ENCODE measurements at places on chromosomes 3 and 15.

DNA sequence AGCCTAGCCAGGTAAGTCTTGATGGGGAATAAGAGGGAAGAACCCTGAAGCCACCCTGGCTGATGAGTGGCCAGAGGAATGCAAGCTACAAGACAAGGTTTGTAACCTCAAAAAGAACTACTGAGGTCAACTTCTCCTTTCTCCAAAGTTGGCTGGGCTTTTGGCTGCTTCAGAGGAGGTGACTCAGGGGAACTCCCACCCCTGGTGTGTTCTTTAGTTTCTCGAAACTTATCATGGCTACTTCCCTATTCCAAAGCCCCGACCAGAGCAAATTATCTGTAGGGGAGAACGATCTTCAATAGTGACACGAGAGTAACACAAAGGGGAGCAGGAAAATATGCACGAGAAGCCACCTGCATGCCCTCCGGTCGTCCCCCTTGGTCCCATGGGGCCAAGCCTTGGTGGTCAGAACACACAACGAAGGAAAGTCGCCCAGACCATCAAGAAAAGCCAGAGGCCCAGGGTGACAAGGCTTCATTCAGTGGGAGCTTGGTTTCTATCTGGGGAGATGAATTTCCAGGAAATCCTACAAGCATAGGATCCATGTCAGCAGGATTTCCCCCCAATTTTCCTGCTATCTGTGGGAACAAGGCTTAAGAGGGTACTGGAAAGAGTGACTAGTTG, 6.5 kb upstream of the BCL2A1 start:
- DNase-seq, result no peak

DNA sequence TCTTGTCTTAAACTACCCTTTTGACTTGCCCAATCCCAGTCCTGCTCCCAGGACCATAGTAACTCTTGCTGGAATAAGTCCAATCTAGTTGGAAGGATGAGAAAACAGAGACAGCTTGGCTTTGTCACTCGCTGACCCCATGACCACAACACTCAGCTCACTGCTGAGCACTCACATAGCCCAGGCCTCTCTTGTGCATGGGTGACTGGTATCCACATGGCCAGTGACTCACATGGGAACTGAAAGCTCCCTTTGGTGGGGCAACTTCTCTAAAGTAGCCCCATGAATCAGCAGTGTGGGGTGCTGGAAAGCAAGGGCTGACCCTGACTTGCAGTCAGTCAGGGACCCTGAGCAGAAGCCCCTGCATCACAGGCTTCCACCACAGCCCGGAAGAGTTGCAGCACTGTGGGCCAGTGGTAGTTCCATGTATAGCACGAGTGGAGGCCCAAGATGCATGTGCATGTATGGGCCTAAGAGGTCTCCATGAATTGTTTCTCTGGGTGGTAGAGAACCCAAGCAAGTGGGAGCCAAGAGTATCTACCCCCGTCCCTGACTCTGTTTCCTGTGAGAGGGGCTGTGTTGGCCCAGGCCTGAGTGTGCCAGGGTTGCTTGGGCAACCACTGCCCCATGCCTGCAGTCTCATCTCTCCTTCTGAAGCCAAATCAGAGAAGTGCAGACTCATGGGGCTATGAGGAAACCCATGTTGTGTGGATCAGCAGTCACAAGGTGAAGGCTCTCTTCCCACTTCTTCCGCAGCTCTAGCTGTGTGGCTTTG, 62.1 kb upstream of the XCR1 start:
- DNase-seq, result no peak

GRCh38 chr3:148604270-148605085, 93.2 kb upstream of the AGTR1 start:
- DNase-seq, result no peak

DNA sequence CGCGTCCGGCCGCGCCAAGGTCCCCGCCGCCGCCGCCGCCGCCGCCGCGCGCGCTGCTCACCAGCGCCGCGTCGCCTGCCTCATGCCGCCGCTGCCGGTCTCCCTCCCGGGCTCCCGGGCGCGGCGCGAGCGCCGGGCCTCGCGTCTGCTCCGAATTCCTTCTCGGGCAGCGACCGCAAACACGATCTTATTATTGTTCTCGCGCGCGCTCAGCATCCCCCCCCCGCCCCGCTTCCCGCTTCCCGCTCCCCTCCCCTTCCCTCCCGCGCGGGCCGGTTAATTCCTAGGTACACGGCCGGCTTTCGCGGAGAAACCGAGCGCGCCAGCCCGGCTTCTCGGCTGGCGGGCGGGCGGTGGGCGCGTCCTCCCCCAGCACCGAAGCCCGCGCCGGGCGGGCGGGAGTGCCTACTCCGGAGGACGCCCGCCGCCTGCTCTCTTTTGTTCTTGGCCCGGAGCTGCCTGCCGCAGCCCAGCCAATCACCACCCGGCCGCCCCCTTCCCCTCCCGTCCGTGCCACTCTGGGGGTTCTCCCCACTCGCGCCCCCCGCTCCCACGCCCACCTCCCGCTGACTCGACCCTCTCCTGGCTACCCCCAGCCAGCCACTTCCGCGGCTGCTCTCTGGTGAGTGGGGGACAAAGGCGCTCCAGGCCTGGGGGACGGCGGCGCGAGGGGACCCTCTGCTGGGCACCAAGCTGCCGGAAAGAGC, at the start of gene HDGFL3:
HDGFL3 (minus strand) TSS at position 164 of the 707 bp plus-strand sequence. CDS start 409 bp downstream, outside the sequence.
- peak; percentile 94 for DNase-seq

DNA sequence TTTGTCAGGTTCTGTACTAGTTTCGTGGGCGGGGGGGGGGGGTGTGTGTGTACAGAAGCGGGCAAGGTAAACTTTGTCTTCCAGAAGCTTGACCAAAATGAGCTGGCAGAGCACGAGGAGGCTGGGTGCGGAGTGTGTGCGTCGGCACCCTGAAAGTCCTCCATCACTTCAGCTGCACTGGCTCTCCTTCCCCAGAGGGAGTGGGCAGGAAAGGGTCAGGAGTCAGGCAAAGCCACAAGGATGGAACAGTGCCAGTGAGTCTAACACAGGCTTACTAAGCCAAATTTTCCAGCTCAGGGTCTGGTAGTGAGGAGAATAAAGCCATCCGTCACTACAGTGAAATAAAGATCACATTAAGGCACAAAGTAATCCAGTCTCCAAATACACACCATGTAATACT, 11.9 kb upstream of the SH3GL3 start:
- no peak for DNase-seq

GRCh38 chr3:38095669-38096483, 41.1 kb downstream of the ACAA1 start:
- DNase-seq, result no peak

GRCh38 chr3:182410051-182410450, 383.3 kb upstream of the ATP11B start:
- no peak for DNase-seq

GRCh38 chr3:187930021-187930420, 184.8 kb upstream of the BCL6 start:
- DNase-seq, result no peak

Data from NCI-H1417 (cell line).